Left colon (tissue), 2 donors: ENCODE measurements at places on chromosomes 1 and 21. TPM values are rescaled to one million over a fixed set of nuclear protein-coding genes. Genes with fewer than 3 reads are reported as not detected.

C1orf185 gene
- total RNA-seq: not detected

B3GALT2 gene
- total RNA-seq: 0.46 TPM

ITGB2 gene
- 33.1 TPM for total RNA-seq

KCNJ9 gene
- total RNA-seq: not detected

FOXJ3 gene
- 58.9 TPM for total RNA-seq

HEYL gene
- 1.9 TPM for total RNA-seq

AMY1A gene
- total RNA-seq: not detected
